ENCODE measurements at places on chromosomes 12 and 14.

DNA sequence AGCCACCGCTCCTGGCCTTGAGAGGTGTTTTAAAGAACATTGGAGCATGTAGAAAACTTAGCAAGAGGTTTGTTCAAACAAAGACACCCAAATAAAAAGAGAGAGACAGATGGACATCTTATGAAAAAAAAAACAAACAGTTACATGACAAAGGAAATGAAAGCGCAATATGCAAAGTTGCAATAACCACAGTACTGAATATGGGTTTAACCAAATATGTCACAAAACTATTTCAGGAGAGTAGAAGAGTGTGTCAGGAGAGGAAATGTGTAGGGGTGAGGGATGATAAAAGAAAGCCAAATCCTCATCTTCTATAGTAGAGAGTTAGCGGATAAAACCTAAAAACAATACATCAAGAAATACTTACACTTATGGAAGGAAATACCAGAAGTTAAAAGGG lies 98.4 kb downstream of the GTF2A1 start:
- no peak for DNase-seq

GRCh38 chr12:50050410-50051098 lies 6.8 kb upstream of the ASIC1 start:
- no peak for DNase-seq

DNA sequence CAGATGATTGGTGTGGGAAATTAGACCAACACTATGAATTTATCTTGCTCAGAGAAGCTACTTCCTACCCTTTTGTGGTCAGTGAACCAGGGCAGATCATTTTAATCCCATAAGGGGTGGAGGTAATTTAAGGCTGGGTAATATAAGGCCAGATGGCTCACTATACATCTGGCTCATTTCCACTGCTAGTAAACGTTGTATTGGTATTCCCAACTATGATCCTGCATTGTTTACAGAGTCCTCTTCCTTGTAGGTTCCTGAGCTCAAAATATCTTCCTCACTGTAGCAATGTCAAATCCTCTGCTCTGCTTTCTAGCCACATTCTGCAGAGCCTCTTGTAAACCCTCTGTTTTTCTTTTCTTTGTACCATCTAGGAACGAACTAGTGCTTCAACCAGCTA lies 93.0 kb upstream of the MGAT4C start:
- DNase-seq: no peak

- no peak for DNase-seq
These were observed 338.6 kb downstream of the PCNX1 start for GRCh38 chr14:71245659-71246361.

- no peak for DNase-seq
These were observed 393 bp upstream of the DCAF5 start for GRCh38 chr14:69153152-69153872.

- no peak for DNase-seq
These were observed 14.4 kb upstream of the HIP1R start for GRCh38 chr12:122820838-122821271.

GRCh38 chr14:41782511-41782910 lies 175.8 kb downstream of the LRFN5 start:
- DNase-seq: no peak

DNA sequence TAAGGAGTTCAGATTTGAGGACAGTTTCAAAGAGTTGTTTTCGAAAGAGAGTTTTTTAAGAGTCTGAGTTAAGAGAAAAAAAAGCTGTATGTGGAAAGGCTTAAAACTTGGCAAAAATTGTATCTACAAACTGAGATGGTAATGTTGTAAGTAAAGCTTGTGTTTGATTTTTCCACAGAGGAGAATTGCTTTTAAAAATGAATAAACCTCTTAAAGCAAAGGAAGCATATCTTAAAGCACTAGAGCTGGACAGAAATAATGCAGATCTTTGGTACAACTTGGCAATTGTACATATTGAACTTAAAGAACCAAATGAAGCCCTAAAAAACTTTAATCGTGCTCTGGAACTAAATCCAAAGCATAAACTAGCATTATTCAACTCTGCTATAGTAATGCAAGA lies 50.3 kb downstream of the TMTC3 start:
- no peak for DNase-seq

DNA sequence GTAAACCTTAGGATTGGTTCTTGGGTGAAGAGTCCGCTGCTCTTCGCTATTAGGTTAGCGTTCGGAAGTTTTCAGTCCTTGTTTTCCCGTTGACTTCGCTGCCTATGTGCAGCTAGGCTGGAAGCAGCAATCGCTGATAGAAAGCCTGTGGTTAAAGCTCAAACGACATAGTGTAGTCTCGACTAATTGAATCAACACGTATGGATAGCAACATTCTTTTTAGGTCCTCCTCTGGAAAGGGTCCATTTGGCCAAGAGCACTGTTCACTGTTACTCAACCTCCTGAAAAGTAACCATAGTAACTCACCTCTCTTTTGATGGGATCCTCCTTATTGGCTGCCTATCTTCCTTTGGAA lies 355.5 kb downstream of the SNAPC1 start:
- DNase-seq: no peak

GRCh38 chr12:25045869-25046268 lies 97.0 kb upstream of the BCAT1 start:
- no peak for DNase-seq

DNA sequence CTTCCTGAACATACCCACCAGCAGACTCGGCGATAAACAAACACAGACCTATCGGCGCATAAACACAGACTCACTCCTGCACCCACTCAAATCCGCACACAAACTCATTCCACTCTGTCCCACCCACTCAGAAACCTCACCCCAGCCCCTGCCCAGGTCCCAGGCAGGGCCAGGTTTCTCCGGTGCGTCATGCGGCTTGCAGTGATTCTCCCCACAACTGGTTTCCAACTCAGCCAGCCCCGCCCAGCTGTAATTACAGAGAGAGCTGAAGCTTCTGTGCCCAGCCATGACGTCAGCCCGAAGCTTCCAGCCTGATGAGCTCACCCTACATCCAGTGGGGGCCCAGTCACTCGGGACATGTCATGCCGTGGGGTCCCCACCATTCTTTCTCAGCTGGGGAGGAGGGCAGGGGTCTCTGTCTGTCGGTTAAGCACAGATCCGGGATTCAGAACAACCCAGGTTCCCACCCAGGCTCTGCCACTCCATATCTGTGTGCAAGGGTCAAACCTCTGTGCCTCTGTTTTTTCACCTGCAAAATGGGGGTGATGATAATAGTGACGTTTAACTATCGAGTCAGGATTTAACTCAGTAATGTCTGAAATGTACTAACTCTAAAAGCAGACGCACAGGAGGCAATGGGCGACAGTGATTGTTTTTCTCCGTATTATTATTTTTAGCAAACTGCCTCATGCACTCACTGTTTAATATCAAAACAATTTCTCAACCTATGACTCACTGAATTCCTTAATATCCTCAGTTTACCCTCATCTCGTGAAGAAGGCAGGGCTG lies 2.3 kb upstream of the HSPB8 start:
- no peak for DNase-seq

DNA sequence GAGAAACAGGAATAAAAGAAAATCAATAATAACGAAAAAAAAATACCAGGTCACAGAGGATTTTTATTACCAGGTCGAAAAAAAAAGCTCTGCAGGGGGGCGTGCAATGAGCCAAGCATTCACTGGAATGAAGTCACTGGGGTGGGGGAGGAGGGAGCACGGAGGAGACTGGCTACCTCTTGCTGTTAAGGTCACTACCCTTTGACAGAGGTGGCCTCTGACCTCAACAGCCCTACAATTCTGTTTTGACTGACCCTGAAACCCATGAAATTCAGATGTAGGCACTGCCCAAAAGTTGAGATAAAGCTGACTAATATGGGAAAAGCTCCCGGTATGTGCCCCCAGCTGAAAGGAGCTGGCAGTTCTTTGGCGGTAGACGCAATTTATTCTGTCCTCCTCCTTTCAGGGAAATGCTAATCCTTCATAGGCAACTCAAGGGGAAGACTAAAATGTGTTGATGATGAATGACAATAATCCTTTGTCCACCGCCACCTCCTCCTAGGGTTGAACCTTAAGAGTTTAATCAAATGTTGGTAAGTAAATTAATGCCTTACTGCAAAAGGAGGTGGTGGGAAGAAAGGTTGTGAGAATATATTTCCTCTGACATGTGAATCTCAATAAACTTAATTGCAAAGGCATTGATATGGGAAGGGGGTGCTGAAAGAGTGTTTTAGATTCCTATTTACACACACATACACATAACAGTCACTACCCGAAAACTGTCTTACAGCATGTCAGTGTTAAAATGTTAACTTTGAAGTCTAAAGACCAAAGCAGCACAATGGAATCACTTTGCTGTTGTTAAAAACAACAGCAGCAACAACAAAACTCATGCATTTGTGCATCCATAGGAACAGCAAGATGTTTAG lies 6.3 kb upstream of the RIC8B start:
- DNase-seq: no peak

- no peak for DNase-seq
These were observed 13.5 kb downstream of the SLC11A2 start for GRCh38 chr12:51012570-51013236.

DNA sequence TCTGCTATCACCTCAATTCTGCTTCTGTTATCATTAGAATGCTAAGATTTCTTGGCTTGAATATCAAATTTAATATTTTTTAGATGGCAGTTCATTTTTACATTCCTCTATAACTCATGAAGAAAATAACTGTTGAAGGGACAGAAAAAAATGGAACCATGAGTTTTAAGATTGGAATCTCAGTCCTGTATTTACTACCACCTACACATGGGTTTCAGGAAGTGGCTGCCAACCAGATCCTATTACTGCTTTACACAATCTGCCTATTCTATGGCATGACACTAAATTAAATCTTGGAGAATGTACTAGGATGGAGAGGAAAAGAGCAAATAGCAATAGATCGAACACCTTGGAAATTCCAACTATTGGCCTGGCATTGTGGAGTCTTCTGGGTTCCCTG lies 140.8 kb downstream of the DUSP6 start:
- DNase-seq: no peak

GRCh38 chr12:452667-453210 lies 7.0 kb upstream of the B4GALNT3 start:
- DNase-seq: peak; percentile 34

DNA sequence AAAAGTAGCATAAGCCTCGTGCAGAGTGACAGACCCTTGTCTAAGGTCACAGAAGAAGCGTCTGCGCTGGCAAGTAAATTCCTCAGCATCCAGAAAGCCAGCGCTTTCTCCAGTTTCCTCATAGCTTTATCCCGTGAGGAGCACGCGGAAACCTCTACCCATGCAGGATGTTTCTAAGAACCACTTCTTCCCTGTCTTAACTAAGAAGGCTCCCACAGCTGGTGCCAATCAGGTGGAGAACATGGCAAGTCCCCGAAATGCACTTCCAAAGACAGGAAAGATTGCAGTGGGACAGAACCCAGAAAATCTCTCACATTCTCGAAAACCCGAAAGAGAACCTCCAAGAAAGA lies 968 bp upstream of the ARID4A start:
- no peak for DNase-seq

GRCh38 chr12:108572166-108572790 lies 9.9 kb downstream of the ISCU start:
- no peak for DNase-seq
